ENCODE measurements at places on chromosomes 11 and 22.

DNA sequence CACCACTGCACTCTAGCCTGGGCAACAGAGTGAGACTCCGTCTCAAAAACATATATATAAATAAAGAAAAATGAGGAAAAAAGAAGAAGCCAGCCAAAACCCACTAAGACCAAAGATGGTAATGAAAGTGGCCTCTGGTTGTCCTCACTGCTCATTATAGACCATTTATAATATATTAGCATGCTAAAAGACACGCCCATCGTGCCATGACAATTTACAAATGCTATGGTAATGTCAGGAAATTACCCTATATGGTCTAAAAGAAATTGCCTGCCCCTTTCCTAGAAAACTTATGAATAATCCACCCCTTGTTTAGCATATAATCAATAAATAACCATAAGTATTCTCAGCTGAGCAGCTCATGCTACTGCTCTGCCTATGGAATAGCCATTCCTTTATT is 16.1 kb upstream of the TMEM86A start:
- no peak for DNase-seq

DNA sequence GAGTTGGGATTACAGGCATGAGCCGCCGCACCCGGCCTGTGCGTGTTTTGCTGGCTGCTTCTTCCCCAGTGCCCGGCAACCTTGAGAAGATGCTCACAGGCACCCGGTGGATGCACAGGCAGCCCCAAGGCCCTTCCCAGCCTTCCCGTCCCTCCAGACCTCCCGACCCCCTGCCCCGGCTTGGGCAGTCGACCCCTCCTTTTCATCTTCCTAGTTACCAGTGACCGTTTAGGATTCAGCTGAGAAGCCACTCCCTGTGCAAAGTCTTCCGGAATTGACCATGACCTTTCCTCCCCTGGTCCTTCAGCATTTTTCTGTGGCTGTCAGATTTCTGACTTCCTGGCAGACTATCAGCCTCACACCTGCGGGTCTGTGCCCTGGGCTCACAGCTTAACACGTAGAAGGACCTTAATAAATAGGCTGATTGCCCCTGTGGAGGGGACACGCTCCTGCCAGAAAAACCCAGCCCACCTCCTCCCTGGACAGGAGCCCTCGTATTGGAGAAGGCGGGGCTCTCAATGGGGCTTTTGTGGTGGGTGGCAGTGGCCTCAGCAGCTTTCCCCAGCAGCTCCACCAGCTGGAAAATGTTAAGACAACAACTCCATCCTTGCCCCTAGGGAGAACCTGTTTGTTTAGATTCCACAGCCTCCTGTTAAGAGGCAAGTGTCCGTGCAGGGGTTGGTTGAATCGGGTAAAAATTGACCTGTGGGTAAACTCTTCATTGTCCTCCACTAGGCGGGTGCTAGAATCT is 10.4 kb upstream of the ANO1 start:
- no peak for DNase-seq

DNA sequence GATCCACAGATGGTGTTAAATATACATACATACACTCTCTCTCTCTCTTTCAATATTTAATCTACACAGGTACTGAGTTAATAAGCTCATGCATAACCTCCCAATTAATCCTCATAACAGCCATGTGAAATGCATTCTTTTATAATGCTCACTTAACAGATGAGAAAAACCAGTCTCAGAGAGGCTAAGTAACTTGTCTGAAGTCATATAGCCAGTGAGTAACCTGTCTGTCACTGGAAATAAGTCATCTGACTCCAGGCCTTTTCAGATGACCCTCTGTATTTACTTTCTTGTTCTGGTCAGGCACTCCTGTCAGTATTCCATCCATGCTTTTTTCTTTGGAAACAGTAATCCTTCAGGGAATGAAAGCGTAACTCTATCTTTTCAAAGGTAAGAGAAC is 594.0 kb upstream of the TENM4 start:
- DNase-seq, result peak; percentile 10

DNA sequence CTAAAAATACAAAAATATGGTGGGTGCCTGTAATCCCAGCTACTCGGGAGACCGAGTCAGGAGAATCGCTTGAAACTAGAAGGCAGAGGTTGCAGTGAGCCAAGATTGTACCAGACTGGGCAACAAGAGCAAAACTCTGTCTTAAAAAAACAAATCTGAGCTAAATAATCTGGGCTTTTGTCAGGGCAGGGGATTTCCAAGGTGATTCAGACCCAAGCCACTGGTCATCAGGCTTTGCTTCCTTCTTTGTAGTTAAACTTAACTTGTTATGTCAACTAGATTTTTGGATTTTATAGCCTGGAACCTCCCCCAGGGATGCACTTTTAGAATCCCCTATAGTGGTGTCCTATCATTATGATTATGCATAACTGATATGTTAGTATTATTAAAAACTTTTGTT is 27.0 kb upstream of the SLC22A8 start:
- DNase-seq, result no peak

- no peak for DNase-seq
Measured at GRCh38 chr11:40032331-40032730, 1427.1 kb downstream of the LRRC4C start.

DNA sequence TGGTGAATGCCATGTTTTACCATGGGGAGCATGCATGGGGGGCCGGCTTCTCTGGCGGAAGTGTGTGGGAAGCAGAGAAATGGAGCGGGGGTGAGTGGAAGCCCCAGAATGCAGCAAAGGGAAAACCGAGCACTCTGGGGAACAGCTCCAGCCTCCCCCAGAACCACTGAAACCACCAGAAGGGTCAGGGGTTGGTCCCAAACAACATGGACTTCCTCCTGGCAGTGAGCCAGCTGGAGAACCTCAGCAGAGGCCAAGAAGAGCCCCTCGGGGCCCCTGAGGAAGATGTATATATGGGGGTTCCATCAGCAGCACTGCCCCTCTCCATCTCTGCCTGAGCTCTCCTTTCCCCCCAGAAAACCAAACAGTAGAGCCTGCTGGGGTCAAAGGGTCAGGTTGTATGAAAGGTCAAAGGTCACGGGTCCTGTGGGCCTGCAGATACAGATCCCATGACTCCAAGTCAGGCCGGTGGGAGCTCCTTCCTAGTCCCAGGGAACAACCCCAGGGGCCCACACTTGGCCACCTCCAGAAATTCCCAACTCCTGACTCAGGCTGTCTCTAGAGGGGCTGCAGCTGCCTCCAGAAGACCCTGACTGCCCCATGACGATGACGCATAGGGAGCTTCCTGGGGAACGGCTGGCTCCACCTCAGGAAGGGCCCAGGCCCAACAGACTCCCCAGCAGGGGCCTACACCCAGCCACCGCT is 48.5 kb upstream of the TIMP3 start:
- DNase-seq, result no peak

GRCh38 chr11:19352771-19353160 is 112.0 kb upstream of the E2F8 start:
- DNase-seq, result no peak

DNA sequence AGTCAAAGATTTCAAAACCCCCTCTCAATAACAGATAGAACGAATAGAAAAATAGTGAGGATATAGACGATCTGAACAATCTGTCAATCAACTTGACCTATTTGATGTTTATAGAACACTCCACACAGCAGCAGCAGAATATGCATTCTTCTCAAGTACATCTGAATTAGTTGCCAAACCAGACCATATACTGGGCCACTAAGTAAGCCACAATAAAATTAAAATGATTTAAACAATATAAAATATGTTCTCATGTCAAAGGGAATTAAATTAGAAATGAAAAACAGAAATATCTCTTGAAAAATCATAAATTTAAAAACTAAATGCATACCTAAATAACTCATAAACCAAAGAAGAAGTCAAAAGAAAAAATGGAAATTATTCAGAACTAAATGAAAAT is 229.2 kb downstream of the SBF2 start:
- DNase-seq, result no peak

- DNase-seq, result no peak
Measured at GRCh38 chr11:63872800-63873197, 33.9 kb downstream of the MARK2 start.

DNA sequence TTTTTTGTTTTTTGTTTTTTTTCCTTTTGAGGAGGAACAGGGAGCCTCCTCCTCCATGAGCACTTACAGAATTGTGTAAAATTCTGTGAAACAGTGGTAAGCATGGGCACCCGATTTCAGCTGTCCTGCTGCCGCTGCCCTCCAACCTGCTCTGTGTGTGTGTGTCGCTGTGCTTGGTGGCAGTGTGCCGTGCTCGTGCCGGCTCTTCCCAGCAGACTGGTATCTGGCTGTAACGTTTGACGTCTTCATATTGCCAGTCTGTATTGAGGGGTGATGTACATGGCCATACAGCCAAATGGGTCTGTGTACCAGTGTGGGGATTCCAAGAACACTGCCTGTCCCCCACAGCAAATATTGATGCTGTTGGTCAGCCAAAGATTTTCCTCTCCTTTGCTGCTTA is 97.1 kb downstream of the CWC15 start:
- DNase-seq, result no peak

DNA sequence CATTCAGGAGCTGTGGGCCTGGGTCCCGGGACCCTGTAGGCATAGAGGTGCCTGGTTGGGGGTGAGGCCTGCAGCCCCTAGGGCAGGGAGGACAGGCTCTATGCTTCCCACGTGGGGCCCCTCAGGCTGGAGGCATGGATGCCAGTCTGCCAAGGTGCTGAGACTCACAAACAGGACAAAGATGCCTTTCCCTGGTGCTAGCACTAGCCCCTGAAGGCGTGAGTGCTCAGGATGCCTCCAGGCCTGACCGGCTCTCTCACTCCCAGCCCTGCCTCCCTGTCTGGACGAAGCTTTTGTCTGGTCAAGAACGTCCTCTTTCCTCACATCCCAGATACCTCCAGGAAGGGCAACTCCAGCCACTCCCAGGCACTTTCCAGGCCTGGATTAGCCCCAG is 2.1 kb downstream of the CDC42BPG start:
- no peak for DNase-seq

DNA sequence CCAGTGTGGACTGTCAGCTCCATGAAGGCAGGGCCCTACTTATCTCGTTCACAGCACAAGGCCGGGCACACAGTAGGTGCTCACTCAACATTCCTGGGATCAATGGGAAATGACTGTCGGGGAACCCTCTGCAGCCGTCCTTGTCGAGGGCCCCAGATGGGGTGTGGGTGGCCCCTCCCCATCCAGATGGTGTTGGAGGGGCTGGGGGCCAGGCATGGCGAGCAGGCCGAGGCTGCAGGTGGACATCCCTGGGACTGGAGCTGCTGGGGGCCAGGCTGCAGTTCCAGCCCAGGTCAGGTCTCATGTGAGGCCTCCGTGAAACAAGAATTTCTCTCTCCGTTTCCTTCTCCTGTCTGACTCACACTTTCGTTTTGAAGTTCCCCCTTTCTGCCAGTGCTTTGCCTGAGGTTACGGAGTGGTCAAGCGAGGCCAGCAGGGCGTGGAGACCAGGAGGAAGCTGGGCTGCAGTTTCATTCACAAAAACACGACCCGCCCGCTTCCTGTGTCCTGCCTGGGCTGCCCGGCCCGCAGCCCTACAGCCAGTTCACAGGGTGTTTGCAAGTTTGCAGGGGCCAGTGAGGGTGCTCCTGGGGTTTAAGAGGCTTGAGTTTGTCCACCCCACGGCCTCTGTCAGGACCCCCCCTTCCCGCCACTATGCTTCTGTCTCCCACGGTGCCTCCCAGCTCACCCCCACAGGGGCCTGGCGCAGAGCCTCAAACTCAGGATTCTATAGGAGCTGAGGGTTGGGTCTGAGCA is 4.5 kb downstream of the MYEOV start:
- peak; percentile 90 for DNase-seq

DNA sequence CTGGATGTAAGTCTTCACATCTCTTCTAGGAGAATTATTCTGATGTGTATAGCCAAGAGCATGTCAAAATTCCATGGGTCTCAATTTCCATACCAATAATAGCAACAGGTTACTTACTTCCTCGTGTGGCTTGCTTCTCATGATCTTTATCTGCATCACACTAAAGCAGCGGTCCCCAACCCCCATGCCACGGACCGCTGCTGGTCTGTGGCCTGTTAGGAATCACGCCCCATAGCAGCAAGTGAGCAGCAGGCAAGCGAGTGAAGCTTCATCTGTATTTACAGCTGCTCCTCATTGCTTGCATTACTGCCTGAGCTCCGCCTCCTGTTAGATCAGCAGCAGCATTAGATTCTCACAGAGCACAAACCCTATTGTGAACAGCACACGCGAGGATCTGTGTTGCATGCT is 28.9 kb upstream of the SLC25A1 start:
- DNase-seq, result no peak

DNA sequence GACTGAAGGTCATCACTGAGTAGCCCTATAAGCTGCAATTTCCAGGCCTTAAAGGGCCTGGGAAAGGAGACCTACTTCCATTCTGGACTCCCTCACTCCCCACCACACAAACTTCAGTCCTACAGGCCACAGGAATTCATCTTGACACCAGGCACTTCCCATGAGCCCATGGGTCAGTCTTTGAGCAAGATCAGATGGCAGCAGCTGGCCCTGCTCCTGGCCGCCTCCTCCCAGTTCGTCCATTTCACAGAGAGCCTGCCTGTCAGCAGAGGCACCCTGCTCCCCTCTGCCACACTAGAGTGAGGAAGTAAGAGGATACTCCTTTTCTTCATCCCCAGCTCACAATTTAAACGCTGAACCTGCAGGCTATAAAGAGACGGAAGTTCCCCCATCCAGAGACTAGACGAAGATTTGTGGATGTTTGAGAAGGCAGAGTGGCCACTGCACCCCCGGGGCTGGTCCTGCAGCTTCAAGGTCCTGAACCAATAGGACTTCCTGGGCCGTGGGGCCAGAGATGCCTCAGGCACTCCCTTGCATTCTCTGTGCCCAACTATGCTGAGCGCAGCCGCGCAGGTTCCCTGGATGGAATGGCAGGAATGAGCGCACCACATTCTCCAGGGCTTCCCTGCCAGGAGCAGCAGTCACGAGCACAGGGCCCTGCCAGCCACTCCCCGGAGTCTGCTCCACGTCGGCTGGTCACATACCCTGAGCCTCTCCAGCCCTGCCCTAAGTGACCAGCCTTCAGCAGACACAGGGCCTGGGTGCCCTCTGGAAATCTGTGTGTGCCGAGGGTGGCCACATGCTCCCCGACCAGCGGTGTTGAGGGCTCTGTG is 33.5 kb upstream of the BID start:
- DNase-seq, result no peak

DNA sequence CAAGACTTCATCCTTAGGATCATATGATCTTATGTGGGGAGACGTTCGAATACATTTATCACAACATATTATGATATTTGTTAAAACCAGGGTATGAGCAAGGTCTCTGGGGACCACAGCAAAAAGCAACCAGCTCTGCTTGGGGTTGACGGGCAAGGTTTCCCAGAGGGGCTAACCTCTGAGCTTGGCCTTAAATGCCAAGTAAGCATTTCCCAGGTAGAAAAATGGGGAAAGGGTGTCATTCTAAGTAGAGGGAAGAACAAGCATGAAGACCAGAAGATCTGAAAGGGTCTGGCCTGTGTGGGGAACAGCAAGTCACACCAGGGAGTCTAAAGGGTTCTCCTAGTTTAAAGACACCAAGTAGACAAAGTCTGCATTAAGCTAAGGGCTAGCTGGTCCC is 24.1 kb downstream of the CLMP start:
- DNase-seq, result no peak

Data from kidney epithelial cell (primary cell).